ENCODE measurements at places on chromosomes 3 and 15.

- DNase-seq: no peak
These were observed 83.6 kb downstream of the WDR72 start for GRCh38 chr15:53675832-53676231.

GRCh38 chr3:168883145-168883544 lies 780.4 kb downstream of the MECOM start:
- no peak for DNase-seq

DNA sequence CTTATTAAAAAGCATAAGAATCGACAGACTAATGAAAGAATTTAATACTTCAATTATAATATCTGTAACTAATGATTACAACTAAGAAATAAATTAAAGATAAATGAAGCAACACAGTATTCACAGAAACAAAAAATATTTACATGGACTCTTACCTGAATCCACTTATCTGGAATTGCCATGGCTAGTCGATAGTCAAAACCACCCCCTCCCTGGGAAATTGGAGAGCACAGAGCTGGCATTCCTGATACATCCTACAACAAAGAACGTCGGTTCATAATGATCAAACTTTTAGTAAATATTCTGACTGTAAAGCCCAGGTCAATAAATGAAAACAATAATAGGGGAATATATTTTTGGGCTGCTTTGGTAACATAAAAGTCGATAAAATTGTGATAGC lies 175.5 kb downstream of the GBE1 start:
- no peak for DNase-seq

GRCh38 chr3:123941121-123941520 lies 19.9 kb downstream of the CCDC14 start:
- no peak for DNase-seq

DNA sequence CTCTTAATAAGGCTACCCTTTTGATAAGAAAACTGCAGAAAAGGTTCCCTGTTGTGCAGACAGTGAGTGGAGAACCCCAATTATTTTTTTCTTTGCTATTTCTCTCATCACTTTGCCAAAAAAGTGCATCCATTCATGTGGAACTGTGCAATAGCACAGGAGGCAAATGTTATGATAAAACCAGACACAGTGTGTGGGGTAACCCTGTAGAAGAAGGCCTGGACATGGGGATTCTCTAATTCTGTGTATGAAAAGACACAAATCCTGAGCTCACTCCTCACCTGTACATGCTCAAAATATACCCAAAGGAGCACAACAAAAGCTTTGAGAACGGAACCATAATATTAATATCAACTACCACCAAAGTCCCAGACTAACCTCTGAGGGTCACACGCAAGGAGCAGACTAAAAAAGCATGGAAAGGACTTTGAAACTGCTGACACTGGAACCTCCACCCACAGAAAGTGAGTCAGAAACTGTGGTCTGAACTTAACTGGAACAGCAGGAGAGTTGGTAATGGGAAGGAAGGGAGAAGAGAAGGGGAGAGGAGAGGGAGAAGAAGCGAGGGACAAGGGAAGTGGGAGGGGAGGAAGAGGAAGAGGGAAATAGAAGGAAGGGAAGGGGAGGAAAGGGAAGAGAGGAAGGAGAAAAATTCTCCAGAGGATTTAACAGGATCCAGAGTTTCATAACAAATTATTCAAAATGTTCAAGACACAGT lies 299.9 kb downstream of the TBC1D5 start:
- no peak for DNase-seq

DNA sequence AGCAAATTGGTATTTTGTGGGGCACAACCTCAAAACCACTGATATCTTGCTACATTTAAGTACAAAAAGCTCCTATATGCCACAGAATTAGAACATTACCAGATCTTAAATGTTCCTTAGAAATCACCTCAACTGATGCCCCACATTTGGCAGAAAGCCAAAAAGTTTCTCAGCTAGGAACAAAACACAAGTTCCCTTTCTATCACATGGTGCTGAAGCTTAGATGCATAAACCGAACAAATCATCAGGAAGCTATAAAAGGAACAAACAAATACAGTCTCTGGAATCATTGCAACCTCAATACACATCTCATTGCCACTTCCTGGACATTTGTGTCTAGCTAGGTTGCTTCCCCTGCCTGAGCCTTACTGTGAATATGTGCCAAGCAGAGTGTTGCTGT lies 492.6 kb downstream of the LPP start:
- no peak for DNase-seq

- peak; percentile 56 for DNase-seq
These were observed 138.8 kb upstream of the HACD2 start for GRCh38 chr3:123723522-123724168.

GRCh38 chr15:39367596-39367995 lies 213.3 kb upstream of the THBS1 start:
- DNase-seq: no peak

DNA sequence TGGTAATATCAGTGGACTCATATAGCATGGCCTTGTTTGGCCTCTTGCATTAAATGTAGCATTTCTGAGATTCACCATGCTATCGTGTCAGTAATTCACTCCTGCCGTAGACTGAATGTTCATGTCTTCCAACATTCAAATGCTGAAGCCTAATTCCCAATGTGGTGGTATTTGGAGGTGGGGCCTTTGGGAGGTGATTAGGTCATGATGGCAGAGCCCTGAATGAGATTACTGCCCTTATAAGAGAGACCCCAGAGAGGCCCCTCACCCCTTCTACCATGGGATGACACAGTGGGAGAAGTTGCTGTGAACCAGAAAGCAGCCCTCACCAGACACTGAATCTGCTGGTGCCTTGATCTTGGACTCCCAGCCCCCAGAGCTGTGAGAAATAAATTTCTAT lies 241.4 kb downstream of the VPS13C start:
- DNase-seq: no peak

DNA sequence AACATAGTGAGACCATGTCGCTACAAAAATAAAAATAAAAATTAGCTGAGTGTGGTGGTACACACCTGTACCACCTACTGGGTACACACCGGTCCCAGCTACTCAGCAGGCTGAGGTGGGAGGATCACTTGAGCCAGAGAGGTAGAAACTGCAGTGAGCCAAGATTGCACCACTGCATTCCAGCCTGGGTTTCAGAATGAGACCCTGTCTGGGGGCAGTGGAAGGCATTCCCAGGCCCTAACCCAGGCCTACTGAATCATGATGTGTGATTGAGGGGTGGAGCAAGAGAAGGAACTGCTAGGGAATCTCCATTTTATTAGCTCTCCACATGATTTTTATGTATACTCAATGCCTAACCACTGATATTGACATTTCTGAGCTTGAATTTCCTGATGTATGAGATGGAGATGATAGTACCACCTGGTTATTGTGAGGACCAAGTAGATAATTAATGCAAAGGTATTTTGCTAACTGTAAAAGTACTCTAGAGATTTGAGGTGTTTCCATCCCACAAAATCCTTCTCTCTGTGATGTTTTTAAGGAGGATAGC lies 169.5 kb upstream of the UMPS start:
- DNase-seq: no peak

DNA sequence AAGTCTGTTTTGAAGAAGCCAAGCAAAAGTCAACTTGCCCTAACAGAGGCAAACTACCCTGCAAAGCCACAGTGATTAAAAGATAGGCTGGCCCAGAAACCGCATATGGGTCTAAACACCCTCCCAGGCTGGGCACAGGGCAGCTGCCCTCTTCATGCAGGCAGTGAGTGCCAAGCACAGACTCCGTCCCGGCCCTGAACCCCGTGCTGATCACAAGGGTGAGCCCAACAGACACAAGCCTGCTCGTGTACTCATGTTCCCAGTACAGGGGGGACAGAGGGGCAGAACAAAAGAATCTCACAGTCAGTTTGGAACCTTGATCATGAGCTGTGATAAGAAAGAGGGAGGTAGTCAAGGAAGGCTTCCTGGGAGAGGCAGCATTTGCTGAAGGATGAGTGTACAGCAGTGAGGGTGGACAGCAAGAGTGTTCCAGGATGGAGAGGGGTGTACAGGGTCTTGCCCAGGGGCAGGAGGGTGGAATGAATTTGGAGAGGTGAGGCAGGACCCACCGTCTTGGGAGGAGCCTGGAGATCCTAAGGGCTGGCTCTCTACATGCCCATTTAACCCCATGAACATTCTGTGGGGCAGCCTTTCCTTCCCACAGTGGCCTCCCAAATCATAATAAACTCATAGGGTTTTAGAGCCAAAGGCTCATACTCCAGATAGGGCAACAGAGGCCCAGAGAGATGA lies 43.2 kb upstream of the PRR23E start:
- DNase-seq: no peak

- no peak for DNase-seq
These were observed 216.3 kb downstream of the RPLP1 start for GRCh38 chr15:69668963-69669362.

DNA sequence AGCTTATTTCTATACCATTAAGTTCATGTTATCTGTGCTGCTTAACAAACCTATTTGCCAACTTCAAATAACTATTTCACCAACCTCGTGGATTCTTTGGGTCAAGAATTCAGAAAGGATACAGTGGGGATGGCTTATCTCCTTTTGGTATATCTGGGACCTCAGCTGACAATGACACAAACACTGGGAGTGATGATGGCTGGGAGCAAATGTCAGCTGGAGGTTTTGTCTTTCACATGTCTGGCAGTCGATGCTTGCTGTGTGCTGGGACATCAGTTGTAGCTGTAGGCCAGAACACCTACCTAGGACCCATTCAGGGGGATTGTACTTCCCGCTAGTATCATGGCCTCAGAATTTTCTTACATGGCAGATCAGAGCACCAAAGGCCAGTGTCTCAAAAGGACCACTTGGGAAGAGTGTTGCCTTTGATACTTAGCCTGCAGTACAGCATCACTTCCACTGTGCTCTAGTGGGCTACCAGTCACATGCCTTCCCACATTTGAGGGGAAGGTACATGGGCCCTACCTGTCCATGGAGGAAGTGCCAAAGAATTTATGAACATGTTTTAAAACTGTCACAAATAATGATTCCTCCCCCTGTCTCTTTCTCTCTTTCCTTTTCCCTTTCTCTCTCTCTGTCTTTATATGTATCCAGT lies 23.7 kb upstream of the FAM98B start:
- DNase-seq: no peak

GRCh38 chr15:23484870-23485269 lies 37.8 kb upstream of the GOLGA6L2 start:
- DNase-seq: no peak

DNA sequence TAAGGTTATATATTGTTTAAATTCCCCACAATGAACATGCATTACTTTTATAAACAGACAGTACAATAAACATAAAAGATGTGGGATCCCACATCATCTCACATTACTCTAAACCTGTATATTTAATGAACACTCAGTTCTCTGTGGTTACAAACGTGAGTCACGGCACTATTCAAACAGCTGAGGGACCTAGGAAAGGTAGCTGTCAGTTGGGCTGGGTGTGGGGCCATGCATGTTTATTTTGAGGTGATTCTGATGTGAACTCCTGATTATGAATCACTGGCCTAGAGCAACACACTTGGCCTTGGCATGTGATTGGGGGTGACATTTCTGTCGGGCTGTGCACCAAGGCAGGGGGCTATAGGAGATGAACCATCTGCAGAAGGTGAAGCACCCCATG lies 147.6 kb upstream of the HACD2 start:
- no peak for DNase-seq

GRCh38 chr15:99928429-99928981 lies 195.3 kb upstream of the LYSMD4 start:
- DNase-seq: no peak

- no peak for DNase-seq
These were observed 61.0 kb downstream of the BOC start for GRCh38 chr3:113272385-113272779.

DNA sequence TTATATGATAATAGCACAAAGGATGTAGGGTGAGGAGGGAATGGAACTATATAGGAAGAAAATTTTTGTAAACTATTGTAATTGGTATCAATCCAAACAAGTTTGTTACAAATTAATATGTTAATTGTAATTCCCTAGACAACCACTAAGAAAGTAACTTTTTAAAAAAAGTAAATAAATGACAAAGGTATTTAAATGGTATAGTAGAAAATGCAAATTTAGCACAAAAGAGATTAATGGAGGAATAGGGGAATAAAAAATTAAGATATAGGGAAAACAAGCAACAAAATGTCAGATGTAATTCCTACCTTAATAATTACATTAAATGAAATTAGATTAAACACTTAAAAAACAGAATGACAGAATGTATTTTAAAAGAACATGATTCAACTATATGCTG lies 60.3 kb downstream of the TIMP4 start:
- no peak for DNase-seq

- DNase-seq: no peak
These were observed 531.9 kb downstream of the AGBL1 start for GRCh38 chr15:86611417-86612040.

DNA sequence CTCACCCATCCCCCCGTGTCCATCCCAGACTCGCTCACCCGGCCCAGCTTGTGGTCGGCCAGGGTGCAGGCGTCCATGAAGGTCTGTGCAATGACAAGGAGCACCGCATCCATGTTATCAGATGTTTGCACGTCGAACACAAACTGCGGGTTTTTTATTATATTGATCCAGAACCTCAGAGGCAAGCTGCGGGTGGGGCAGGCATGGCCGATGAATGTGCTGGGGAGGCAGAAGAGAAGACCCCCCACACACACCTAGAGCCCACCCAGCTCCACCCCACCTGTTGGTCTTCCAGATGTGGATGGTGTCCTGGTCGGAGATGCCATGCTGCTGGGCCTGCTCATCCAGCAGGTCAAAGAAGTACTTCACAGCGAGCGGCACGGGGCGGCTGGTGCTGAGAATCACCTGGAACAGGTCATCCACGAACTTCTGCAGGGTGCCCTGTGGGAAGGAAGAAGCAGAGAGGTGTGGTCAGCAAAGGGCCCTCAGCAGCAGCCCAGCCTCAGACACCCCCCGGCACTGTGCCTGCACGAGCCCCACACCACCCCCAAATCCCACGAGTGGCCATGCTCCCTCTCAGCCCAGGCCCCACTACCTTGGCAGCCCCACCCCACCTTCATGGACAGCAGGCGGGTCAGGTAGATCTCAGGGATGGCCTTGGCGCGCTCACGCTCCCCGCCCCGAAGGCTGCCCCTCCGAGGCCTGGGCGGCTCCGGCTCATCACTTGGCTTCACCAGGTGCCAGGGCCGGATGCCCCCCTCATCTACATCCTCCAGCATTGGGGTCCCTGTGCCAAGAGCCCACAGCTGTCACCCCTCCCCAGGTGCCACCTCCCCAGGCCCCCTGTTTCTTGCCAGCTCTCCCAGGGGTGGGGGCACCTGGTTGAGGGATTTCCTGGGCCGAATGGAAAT lies 20.3 kb downstream of the PLXNB1 start:
- no peak for DNase-seq

DNA sequence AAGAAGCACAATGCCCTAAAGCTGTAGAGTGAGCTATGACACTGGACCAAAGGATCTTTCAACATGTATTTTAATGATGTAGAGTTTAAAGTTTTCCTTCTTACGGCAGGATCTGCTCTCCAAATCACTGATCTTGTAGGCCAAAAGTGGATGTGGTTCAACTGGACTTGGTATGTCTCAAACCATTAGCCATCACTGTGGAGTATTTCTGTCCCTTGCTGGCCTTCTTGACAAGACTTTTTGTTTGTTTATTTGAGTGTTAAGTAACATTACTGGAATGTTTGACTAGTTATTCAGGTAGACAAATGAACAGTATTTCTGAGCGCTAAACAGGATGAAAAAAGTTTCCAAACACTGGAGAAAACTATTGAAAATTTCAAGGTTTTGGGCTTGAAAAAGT lies 472.7 kb upstream of the CFAP20DC start:
- DNase-seq: no peak

- DNase-seq: no peak
These were observed 362.9 kb upstream of the RBMS3 start for GRCh38 chr3:28917895-28918475.
